ENCODE measurements at places on chromosomes 12 and 14. TPM values are rescaled to one million over a fixed set of nuclear protein-coding genes. Genes with fewer than 3 reads are reported as not detected.

Gene OTX2
- not detected for total RNA-seq

Gene SYT10
- not detected for total RNA-seq

Gene RNF212B
- not detected for total RNA-seq

Gene SDR9C7
- not detected for total RNA-seq

Gene IGF1
- total RNA-seq = 0.27 TPM

Gene KRT75
- not detected for total RNA-seq

Gene PIWIL1
- total RNA-seq = not detected

Gene CD163L1
- total RNA-seq = 0.88 TPM

Gene FOXN4
- not detected for total RNA-seq

DNA sequence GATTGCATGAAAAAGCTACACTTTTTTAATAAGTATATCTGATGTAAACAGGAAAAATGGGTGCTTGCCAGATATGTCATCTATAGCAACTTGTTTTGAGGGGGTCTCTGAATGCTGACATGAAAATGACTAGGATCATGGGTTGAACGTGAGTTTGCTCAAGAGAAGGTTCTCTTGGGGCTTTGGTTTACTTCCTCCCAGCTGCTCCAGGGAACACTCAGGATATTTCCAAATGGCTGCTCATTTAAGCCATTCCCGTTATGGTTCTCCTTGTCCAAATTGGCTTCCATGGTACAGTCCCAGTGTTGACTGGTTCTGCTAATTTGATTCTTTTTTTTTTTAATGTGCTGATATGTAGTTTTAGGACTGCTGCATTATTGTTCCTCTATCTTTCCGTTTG lies 118.3 kb downstream of the ETV6 start:
- no peak overlapping the region for H3K4me3 ChIP-seq
- H3K27ac ChIP-seq = peak overlapping the region; percentile 93
- H3K4me1 ChIP-seq = peaks cover 89% of the 10 kb centered on the region
- H3K27me3 ChIP-seq = no peaks in the 10 kb centered on the region
- DNase-seq = no peak

GRCh38 chr12:87270919-87271318 lies 758.3 kb downstream of the C12orf50 start:
- H3K27me3 ChIP-seq = no peaks in the 10 kb centered on the region
- no peaks in the 10 kb centered on the region for H3K36me3 ChIP-seq
- H3K4me1 ChIP-seq = peaks cover 3% of the 10 kb centered on the region
- H3K27ac ChIP-seq = no peak overlapping the region

DNA sequence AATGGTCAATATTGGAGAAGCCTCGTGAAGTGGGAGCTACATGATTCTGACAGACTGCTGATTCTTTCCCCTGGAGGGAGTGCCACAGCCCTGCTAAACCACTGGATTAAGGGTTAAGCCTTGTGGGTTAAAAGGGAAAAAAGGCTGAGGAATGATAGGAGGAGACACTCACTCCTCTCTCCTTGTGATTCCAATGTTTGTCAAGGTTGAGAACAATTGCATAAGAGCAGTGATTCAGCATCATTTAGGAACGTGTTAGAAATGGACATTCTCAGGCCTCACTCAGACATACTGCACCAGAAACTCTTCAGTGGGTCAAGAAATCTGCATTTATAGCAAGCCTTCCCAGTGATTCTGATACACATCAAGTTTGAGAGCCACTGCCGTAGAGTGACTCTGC lies 87.8 kb upstream of the GZMB start:
- no peak for DNase-seq
- no peak overlapping the region for H3K4me3 ChIP-seq
- no peak overlapping the region for H3K27ac ChIP-seq
- no peaks in the 10 kb centered on the region for H3K4me1 ChIP-seq
- H3K27me3 ChIP-seq = peaks cover 42% of the 10 kb centered on the region

DNA sequence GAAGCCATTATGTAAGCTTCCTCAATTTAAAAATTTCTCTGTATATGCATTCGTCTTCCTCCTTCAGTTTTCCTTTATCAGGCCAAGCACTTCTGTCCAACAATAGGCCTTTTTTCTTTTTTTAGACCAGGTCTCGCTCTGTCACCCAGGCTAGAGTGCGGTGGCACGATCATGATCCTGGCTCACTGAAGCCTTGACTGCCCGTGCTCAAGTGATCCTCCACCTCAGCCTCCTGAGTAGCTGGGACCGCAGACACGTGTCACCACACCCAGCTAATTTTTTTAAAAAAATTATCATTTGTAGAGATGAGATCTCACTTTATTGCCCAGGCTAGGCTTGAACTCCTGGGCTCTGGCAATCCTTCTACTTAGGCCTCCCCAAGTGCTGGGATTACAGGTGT lies 25.8 kb downstream of the TAOK3 start:
- peaks cover 55% of the 10 kb centered on the region for H3K4me1 ChIP-seq
- H3K27me3 ChIP-seq = no peaks in the 10 kb centered on the region
- peak overlapping the region; percentile 91 for H3K27ac ChIP-seq

- H3K36me3 ChIP-seq = peaks cover 21% of the 10 kb centered on the region
- H3K27ac ChIP-seq = no peak overlapping the region
- H3K4me3 ChIP-seq = no peak overlapping the region
- H3K4me1 ChIP-seq = peaks cover 6% of the 10 kb centered on the region
These were observed 40.6 kb downstream of the GXYLT1 start for GRCh38 chr12:42104087-42104486.

- DNase-seq = no peak
- no peaks in the 10 kb centered on the region for H3K27me3 ChIP-seq
- peaks cover 51% of the 10 kb centered on the region for H3K36me3 ChIP-seq
- H3K4me1 ChIP-seq = no peaks in the 10 kb centered on the region
These were observed 58.2 kb upstream of the CORO1C start for GRCh38 chr12:108789546-108789945.

GRCh38 chr12:46439793-46440511 lies 67.4 kb upstream of the SLC38A2 start:
- no peak overlapping the region for H3K27ac ChIP-seq
- no peaks in the 10 kb centered on the region for H3K27me3 ChIP-seq
- no peak overlapping the region for H3K4me3 ChIP-seq
- DNase-seq = no peak
- H3K4me1 ChIP-seq = no peaks in the 10 kb centered on the region
- H3K36me3 ChIP-seq = no peaks in the 10 kb centered on the region

- no peaks in the 10 kb centered on the region for H3K27me3 ChIP-seq
- no peak overlapping the region for H3K27ac ChIP-seq
- no peak for DNase-seq
- H3K36me3 ChIP-seq = no peaks in the 10 kb centered on the region
- no peaks in the 10 kb centered on the region for H3K4me1 ChIP-seq
These were observed 156.1 kb upstream of the TMEM260 start for GRCh38 chr14:56423544-56423943.

GRCh38 chr12:130468700-130469245 lies 131.1 kb downstream of the PIWIL1 start:
- no peaks in the 10 kb centered on the region for H3K27me3 ChIP-seq
- DNase-seq = no peak
- H3K4me3 ChIP-seq = no peak overlapping the region
- H3K27ac ChIP-seq = no peak overlapping the region

DNA sequence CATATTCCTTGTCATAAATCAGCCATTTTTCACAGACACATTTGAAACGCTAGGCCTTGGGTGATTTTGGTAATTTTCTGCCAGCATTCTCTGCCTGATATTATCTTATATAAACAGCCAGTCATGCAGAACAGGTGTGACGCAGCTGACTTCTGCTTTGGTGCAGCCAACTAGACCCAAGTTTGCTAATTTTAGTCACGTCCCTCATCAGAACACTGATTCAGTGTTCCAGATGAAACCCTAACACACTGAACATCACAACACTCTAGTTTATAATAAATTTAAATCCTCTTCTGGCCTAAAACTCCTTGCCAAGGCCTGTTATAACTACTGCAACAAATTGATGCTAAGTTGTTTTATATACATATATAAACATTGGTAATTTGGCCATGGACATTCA lies 386.1 kb downstream of the SEC23A start:
- no peak for DNase-seq
- no peak overlapping the region for H3K27ac ChIP-seq
- H3K4me1 ChIP-seq = peaks cover 6% of the 10 kb centered on the region
- H3K36me3 ChIP-seq = no peaks in the 10 kb centered on the region
- no peaks in the 10 kb centered on the region for H3K27me3 ChIP-seq
- H3K4me3 ChIP-seq = no peak overlapping the region

DNA sequence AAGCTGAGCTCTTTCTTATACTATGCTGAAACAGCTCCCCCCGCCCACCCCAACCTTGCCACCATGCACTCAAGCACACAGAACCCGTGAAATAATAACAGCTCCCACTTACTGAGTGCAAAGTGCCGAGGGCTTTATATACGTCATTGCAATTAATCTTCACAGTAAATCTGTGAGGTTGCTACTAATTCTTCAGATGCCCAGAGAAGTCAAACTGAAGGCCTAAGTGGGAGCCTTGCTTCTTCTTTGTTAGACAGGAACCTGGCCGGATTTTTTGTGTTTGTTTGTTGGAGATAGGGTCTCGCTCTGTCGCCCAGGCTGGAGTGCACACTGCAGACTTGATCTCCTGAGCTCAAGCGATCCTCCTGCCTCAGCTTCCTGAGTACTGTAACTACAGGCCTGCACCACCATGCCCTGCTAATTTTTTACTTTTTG lies 34.0 kb downstream of the VCPKMT start:
- H3K4me3 ChIP-seq = peak overlapping the region; percentile 62
- peaks cover 17% of the 10 kb centered on the region for H3K36me3 ChIP-seq
- peak overlapping the region; percentile 97 for H3K27ac ChIP-seq
- peaks cover 79% of the 10 kb centered on the region for H3K4me1 ChIP-seq
- no peak for DNase-seq

- no peaks in the 10 kb centered on the region for H3K36me3 ChIP-seq
- no peak overlapping the region for H3K27ac ChIP-seq
- H3K27me3 ChIP-seq = peaks cover 20% of the 10 kb centered on the region
- H3K4me3 ChIP-seq = no peak overlapping the region
- H3K4me1 ChIP-seq = peaks cover 14% of the 10 kb centered on the region
These were observed 194.5 kb downstream of the PHETA1 start for GRCh38 chr12:111174251-111174960.

DNA sequence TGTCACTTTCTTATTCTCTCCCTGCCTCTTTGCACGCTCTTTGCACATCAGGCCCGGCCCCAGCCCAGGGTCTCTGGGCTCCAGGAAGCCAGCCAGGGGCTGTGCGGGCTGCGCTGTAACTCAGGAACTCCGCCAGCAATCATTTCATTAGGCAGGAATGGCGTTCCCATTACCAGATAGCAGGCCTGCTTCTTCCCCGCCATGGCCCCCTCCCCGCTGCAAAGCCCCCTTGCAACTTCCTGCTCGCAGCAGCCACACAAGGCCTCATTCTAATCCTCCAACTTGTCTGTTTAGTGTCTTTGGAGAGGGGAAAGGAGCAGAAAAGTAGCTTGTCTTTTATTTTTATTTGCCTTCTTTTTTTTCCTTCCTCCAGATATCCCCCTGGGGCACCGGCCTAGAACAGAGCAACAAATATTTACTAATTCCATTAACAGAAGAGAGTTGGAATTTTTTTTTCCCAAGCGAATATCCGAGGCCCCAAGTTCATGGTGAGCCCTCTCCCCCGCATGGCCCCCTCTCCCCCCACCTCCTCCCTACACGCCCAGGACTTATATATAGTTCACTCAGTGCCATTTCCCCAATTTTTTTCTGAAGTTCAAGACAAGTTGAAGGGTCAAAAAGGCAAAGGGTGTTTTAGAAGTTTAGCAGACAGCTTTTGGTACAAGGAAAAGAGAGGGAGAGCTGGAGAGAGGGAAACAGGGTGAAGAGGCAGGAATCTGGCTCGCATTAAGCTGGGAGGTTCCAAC lies 329.4 kb upstream of the TBX3 start:
- H3K27me3 ChIP-seq = no peaks in the 10 kb centered on the region
- no peaks in the 10 kb centered on the region for H3K36me3 ChIP-seq

DNA sequence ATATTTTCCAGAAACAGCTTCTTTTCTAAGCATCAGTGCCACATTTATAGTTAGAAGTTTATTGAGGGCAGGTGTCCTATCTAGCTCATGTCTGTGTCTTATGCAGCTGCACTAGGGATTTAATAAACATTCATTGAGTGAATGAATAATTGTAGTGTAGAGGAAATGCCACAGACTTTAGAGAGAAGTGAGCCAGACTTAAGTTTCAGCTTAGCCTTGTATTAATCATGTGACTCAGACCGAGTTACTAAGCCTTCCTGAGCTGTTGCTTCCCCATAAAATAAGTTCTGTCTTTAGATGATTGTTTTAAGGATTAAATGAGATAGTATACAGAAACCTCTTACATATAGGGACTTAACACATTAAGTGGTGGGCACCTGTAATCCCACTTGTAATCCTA lies 236.1 kb upstream of the DDHD1 start:
- DNase-seq = no peak
- no peaks in the 10 kb centered on the region for H3K4me1 ChIP-seq
- H3K27ac ChIP-seq = no peak overlapping the region
- peaks cover 4% of the 10 kb centered on the region for H3K27me3 ChIP-seq
- no peaks in the 10 kb centered on the region for H3K36me3 ChIP-seq
- no peak overlapping the region for H3K4me3 ChIP-seq

GRCh38 chr12:77947746-77948145 lies 117.1 kb downstream of the NAV3 start:
- H3K4me3 ChIP-seq = no peak overlapping the region
- DNase-seq = no peak
- no peak overlapping the region for H3K27ac ChIP-seq
- no peaks in the 10 kb centered on the region for H3K27me3 ChIP-seq
- no peaks in the 10 kb centered on the region for H3K36me3 ChIP-seq
- no peaks in the 10 kb centered on the region for H3K4me1 ChIP-seq

GRCh38 chr12:104115587-104115975 lies 22.4 kb downstream of the NFYB start:
- H3K36me3 ChIP-seq = peaks cover 37% of the 10 kb centered on the region
- no peak overlapping the region for H3K27ac ChIP-seq
- no peaks in the 10 kb centered on the region for H3K27me3 ChIP-seq
- DNase-seq = no peak
- H3K4me1 ChIP-seq = no peaks in the 10 kb centered on the region

GRCh38 chr12:69430942-69431590 lies 39.1 kb upstream of the FRS2 start:
- no peak overlapping the region for H3K27ac ChIP-seq
- H3K36me3 ChIP-seq = no peaks in the 10 kb centered on the region
- no peak overlapping the region for H3K4me3 ChIP-seq
- no peaks in the 10 kb centered on the region for H3K27me3 ChIP-seq

- H3K27me3 ChIP-seq = no peaks in the 10 kb centered on the region
- H3K27ac ChIP-seq = no peak overlapping the region
- no peaks in the 10 kb centered on the region for H3K4me1 ChIP-seq
- no peak for DNase-seq
These were observed 12.6 kb downstream of the SLC8B1 start for GRCh38 chr12:113322343-113322742.

DNA sequence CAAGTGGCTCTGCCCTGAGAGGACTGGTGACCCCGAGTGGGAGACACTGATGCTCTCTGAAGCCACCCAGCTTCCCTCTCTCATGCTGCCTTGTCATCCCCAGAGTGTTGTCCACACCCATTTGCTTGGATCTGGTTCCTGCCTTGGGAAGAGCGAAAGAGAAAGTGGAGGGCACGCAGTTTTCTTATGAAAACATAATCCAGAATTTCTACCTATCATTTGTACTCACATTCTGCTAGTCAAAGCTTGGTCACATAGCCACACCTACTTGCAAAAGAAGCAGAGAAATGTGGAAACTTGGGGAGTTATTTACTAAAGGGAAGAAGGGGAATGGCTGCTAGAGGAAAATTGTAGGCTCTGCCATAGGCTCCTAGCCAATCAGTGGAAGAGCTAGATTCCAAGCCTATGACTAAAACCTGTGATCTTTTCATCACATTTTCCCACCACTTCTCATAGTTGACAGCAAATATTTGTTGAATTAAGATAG lies 326.3 kb downstream of the ZFP36L1 start:
- no peak overlapping the region for H3K4me3 ChIP-seq
- no peak for DNase-seq
- peaks cover 46% of the 10 kb centered on the region for H3K4me1 ChIP-seq

Measured in activated B cell treated with CpG ODN at 0.5 μM for 24 hours (primary cell).